Keratinocyte (primary cell): ENCODE measurements at places on chromosomes 3 and 15.

- DNase-seq: no peak
Measured at GRCh38 chr3:192352142-192352541, 375.2 kb downstream of the FGF12 start.

DNA sequence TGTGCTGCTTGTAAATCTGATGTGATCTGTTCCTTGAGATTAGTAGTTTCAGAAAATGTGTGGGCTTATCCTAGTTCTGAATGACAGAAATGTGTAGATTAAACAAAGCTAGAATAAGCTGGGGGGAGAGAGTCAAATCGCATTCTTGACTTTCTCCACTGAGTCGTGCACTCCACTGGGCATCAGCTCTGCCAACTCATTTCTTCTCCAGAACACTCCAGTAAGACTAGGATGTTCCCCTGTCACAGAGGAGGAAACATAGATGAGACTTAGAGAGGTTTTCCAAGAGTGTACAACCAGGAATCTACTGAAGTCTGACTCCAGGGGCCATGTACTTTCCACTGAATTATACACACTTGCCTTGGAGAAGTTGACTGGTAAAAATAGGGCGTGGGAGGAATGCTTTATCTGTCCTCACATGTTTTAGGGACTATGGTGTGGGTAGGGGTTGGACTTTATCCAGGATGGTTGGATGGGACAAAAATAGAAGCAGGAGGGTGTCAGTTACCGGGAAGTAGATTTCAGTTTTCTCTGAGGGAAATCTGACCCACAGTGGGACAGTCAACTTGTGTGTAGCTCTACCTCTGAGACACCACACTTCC lies 298.2 kb downstream of the UBE2E2 start:
- DNase-seq: no peak

- DNase-seq: no peak
Measured at GRCh38 chr3:34155666-34156065, 357.2 kb downstream of the PDCD6IP start.

DNA sequence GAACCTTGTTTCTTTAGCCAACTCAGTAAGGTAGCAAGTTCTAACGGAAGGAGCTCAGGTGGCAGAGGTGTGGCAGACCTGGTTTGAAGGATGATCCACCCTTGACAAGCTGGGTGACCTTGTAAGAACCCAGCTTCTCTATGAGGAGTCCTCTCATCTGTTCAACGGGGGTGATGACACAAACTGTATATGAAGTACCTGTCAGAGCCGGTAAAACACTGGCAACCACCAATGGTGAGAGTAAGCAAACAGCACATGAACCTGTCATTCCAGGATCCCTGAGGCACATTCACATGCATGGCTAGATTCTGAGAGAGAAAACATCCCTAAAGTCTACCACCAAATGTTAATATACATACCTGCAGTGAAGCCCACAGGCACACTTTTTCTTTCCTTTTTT lies 2.4 kb downstream of the SCAP start:
- no peak for DNase-seq

DNA sequence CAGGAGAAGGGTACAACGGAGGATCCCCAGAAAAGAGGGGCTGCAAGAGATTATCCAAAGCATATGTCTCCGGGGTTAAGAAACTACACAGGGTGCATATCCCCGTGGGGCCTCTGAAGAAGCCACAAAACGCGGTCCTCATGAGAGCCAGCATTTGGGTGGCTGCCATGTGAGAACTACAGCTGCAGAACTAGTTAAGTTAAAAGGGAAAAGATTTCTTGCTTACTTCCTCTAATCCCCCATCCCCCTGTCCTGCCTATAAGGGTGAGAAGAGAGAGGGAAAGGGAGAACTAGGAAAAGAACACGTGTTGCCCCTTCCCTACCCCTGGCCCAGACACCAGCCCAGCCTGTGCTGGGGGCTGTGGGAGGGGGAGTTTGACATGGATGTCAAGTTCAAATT lies 70.4 kb upstream of the PCSK6 start:
- no peak for DNase-seq

DNA sequence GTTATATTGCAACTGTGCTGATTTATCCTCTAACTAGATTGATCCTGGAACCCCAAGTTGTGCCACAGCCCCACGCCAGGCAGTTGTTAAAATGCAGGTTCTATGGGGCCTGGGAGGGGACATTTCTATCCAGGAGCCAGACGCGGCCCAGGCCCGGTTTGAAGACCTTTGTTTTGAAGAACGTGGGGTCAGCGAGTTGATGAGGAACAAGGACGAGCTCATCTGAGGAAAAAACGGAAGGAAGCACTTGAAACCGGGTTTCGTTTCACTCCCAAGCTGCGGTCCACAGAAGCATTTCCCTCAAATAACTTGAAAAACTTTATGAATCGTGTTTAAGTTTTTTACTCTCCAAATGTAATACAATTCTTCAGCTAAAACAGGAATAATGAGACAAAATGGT lies 76.4 kb downstream of the CHSY1 start:
- no peak for DNase-seq

DNA sequence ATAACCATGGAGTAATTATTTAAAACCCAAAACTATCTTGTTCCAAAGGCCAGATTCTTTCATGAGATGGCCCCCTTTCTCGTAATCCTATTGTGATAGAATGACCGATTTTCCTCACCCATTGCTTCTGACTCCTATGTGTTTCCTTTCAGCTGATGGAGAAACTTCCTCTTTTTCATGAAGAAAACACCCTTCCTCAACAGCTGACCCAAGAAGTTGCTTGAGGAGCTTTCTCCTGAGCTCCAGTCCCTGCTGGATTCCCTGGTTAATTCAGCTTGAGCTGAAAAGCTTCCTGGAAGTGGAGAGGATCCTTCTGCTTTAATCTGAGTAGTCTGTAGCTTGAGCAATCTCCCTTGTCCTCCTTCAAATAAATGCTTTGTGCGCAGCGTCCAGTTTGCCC lies 75.0 kb downstream of the BFSP2 start:
- no peak for DNase-seq

DNA sequence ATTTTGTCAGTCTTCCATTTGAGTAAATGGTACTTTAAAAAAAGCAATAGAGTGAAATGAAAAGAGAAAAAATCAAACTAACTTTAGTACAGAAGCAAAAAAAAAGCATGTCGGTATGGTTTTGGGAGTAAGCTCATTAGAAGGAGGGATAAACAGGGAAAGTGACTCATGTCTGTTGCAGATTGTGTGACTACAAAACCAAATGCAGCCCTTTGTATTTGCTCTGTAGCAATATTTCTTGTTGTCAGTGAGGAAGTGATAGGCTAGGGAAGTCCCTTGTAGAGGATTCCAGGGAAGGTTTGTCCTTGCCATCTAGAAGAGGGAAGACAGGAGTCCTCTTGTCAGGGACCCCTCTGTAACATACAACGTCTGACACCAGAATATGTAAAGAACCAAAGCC lies 150.5 kb upstream of the POU1F1 start:
- DNase-seq: no peak

DNA sequence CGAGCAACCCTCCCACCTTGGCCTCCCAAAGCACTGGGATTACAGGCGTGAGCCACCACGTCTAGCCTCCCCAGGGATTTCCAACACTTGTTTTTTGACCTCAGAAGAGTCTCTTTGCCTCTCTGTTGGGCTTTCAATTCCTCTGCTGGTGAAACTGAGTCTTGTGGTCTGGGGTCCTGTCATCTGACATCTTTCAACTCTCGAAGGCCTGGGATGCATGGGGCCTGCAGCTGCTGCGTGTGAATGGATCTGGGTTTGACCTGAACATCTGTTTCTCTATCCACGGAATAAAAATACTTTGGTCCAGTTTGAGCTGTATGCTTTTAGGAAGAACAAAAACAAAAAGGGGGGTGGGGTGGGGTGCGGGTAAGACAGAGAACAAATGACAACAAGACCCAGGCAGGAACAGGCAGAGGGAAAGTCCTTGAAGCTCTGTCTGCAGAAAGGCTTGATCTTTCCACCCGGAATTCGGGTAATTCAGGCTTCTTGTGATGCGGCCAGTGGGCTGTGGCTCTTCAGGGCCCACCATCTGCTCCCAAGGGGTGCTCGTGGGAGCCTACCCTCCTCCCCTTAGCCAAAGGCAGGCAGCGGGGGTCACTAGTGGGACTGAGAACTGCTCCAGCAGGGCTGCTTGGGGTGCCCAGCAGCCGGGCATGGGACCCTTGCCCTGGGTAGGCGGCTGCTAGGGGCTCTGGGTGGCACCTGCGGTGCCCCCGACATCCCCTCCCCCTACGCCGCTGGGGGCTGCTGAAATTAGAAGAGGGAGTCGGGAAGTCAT lies 71.5 kb downstream of the SLC12A8 start:
- no peak for DNase-seq

GRCh38 chr3:74145277-74145676 lies 469.2 kb downstream of the CNTN3 start:
- no peak for DNase-seq

GRCh38 chr3:145623349-145623748 lies 537.6 kb downstream of the PLOD2 start:
- DNase-seq: no peak

DNA sequence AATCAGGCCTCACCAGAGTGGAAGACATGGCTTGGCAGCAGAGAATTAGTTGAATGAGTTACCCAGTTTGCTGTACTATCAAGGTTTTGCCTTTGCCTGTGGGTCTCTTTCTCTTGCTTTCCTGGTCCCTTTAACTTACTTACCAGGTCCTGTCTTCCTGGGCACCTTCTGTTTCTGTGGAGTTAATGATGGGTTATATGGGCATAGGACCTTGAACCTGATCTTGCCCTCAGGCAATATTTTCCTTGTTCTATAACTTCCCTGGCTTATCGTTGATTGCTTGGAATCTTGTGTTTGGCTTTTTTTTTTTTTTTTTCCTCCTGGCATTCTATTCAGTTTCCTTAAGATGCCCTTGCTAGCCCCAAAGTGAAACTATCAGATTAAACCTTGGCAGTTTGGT lies 106.8 kb downstream of the HHLA2 start:
- DNase-seq: no peak

- no peak for DNase-seq
Measured at GRCh38 chr3:71189480-71189879, 394.0 kb downstream of the FOXP1 start.

DNA sequence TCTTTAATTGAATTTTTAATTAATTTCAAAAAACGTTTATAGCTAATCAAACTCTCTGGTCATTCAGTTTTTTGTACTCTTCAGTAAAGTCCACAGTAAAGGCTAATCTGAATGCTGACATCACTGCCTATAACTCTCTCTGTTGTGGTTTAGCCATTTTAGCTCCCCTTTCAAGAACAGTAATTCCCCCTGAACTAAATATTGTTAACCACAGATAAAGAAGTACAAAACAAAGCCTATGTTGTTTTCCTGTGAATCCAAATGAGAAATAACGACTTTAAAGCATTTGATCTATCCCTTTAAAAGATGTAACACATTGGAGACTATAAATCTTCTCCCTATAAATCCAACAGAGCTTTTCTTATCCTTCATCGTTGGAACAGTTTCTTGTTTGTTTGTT lies 94.2 kb downstream of the ZBTB20 start:
- no peak for DNase-seq

DNA sequence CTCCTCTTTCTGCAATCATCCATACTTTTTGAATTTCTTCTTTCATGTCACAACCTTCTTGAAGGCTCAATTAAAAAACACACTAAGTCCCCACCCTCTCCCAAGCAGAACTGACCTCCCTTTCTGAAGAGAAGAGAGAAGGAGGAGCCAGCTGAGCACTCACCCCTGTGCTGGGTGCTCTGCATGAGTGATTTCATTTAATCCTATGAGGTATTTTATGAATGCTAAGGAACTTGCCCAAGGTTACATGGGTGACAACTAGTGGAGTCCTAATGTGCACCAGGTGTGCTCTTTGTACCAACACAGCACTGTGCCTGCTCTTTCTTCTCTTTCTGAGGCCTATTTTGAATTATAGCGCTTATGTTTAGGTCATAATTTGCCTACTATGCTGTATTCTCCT lies 135.6 kb downstream of the DUT start:
- no peak for DNase-seq

DNA sequence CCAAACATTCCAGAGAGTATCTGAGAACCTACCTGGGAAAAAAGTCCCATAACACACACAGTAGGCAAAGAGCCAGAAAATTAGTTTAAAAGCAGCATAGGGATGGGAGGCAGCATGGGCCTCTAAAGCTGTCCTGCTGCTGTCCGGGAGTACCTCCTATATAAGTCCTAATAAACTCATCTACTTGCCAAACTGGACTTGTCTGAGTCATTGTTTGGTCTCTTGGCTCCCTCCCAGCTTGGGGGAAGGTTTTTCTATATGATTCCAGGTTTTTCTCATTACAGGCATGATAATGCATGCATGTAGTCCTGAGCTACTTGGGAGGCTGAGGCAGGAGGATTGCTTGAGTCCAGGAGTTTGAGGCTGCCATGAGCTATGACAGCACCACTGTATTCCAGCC lies 17.5 kb upstream of the HACD2 start:
- no peak for DNase-seq

- no peak for DNase-seq
Measured at GRCh38 chr3:177777699-177778098, 580.4 kb upstream of the TBL1XR1 start.

DNA sequence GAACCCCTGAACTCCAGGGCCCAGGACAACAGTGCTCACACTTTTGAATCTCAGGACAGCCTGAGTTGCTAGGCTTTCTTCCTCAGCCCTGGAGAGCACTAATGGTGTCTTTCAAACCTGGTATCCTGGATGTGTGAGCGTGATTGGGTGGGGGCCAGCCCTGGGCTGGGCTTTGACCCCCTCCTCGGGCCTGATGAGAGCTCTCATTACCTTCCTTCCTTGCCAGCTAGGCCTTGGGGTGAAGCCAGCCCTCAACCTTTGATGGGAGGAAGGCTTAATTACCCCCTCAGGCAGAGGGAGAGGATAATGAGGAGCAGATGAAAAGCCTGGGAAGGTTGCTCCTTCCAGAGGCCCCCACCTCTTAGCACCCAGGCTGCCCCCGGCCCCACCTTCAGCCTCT lies 31.1 kb upstream of the INSYN1 start:
- no peak for DNase-seq

GRCh38 chr15:25240461-25241021 lies 198.3 kb downstream of the UBE3A start:
- no peak for DNase-seq

DNA sequence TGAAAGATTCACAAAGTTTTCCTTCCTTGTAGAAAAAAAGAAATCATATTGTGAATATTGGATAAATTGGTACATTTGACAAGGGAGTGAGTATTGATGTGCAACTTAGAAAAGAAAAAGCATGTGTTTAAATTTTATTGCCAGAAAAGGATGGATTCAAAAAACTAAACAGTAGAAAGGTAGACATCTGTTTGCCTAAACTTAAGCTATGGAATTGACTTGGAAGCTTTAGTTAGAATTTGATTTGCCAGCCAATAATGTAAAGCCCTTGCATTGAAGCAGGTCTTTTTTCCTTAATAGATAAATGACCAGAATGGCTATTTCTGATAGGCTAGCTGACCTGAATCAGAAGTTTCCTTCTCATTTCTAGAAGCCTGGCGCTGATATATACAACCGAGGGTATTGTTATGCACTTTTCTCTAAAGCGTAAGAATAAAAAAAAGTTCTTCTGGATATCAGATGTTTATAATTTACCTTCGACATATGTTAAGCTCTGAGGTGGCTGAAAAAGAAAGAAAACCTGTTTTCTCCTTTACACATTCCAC lies 4.2 kb downstream of the RARB start:
- DNase-seq: no peak

- no peak for DNase-seq
Measured at GRCh38 chr3:57451150-57451846, 92.8 kb downstream of the DNAH12 start.
